Stimulated activated CD4-positive, alpha-beta T cell treated with anti-CD3 and anti-CD28 coated beads, Interleukin-2, amount 100 ng/mL, for 4 hours (primary cell): ENCODE measurements at places on chromosomes 7 and 10.

DNA sequence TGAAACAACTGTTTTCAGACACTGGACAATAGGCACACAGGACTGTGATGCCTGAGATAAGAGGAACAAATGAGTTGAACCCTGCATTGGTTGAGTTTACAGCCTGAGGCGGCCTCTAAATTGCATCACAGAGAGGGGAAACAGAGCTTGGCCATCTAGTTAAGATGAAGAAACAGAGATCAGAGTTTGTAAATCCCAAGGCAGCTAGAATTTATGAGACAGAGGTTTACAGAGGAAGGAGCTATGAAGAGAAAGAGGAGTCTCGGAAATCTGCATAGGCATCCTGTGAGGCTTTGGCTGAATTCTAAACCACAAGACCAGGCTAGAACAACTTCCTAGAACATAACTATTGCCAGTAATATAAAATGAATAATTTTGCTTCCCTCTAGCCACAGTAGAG, 41.0 kb upstream of the OIT3 start:
- no peak for DNase-seq

DNA sequence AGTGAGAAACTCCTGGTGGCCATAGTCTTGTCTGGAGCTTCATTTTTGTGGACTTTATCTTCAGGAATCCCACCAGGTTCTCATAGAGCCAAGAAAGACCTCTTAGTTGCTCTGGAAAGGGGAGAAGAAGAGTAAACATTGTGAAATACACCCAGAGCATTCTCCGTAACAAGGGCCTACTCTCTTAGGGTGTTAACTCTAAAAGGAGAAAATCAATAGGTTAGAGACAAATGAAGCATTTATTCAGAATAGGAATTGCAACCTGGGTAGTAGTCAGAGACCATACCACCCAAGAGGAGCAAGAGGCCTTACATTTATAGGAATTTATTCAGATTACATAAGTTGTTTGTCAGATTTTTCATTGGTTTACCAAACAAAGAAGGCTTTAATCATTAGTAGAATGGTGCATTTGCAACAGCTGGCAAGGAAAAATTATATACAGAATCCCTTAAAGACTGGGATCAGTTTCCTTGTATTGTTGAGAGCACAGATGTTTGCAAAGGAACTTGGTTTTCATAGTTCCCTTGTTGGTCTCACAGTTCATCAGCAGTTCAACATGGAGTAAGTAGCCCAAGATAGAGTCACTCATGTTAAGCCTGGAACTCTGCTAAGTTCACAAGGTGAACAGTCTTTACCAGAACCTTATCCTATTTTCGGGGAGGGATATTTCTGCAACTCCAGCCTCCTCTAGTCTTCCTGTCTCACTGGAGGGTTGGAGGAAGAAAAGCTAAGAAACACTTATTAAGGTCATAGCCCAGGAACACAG, 53.2 kb upstream of the TMEM140 start:
- no peak for DNase-seq

DNA sequence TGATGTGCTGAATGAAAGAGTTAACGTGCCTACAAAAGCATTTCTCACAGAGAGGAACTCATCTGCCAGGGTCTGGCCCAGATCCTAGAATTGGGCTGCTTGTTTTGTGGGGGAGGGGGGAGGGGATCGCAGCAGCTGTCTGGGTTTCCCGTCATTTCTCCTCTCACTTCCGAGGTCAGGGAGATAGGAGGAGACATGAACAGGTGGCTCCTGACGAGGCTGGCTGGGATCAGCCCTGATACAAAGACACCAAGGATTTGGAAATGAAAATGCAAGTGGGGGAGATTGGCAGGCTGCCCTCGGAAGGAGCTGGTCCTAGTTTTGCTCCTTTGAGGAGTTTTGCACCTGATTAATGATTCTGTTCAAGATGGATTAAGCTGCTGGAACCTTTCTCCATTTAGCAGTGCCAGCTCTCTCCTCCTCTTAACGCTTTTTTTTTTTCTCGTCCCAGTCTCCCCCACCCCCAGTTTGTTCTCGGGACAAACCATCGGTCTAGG, 86.8 kb upstream of the KMT2C start:
- no peak for DNase-seq

DNA sequence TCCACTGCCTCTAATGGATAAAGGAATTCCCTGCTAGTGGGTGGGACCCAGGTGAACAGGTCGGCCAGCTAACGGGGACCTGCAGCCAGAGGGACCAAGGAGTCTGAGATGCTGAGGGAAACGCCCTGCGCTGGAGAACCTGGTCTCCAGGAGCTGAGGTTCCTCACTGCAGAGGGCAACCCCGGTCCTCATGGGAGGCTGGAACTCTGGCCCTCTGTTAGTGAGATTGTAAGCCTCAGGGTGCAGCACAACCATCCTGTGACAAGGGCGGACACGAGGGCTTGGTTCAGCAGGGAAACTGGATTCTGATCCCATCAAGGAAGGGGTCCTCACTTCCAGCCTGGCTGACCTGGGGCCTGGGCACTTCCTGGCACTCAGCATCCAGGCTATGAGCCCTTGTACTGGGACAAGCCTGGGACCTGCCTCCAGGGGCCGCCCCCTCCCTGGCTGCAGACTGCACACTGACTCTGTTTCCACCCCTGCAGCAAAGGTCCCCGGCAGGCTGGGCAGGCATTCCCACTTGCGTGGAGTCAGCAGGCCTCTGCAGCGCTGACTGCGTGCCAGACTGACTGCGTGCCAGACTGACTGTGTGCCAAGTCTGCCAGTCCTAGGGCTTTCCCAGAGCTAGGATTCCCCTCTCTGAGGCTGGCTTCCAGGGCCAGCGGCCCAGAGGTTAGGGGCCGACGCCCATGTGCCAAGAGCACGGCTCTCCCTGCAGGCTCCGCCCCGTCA, 143.2 kb downstream of the MAPK8 start:
- no peak for DNase-seq

DNA sequence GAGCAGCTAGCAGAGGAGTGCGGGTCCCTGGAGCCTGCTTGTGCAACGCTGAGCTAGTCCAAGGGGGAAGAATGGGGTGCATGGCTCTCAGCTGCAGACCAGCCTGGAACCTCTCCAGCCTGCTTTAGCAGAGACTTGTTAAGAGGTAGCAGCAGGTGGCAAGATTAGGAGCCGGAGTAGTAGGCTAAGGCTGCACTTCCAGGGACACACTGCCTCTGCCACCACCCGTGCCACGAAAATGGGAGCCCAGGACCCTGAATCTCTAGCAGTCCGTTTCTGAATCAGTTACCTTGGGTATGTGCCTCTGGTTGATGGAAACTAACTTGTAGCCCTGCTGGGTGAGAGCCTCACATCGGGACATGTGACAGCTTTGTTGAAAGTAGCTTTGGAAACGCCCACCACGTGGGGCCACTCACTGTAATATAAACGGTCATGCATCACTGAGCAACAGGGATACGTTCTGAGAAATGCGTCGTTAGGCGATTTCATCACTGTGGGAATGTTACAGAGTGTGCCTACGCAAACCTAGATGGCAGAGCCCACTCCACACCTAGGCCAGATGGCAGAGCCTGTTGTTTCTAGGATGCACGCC, 25.9 kb downstream of the HTRA1 start:
- DNase-seq, result no peak

DNA sequence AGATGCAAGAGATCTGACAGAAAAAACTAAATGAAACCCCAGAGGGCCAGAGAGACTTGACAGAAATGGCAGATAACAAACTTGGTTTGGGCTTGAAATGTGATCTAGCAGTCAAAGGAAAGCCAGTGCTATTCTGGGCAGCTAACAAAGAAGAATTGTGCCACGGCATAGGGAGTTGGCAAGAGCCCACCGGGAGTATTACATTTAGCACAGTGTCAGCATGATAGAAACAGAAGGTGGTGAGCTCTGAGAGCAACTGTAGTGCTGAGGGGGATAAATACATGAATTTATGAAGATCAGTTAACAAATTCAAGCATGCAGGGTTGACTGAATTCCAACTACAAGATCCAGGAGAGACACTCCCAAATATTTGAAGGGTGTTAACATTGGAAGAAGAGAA, 91.1 kb downstream of the AHCYL2 start:
- no peak for DNase-seq

DNA sequence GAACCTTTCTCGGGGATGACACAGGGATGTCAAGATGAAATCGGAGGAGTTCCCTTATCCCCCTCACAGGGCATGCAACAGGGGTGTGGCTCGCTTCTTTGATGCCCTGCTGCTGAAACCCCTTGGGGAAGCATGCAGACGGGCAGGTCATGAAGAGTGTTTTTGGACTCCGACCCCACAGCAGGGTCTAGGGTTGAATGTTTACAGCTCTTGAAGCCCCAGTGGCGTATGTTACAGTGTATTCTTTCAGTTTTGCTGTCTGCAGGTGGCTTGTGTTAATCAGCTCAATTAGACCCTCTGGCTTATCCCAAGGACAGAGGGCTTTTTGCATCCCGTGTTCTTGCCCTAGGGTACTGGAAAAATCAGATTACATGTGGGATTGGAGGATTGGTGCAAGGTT, 446.5 kb downstream of the LRMDA start:
- no peak for DNase-seq

- no peak for DNase-seq
Measured at GRCh38 chr10:116190883-116191282, 82.1 kb downstream of the GFRA1 start.

GRCh38 chr7:139591550-139592195, 68.2 kb downstream of the CLEC2L start:
- no peak for DNase-seq

DNA sequence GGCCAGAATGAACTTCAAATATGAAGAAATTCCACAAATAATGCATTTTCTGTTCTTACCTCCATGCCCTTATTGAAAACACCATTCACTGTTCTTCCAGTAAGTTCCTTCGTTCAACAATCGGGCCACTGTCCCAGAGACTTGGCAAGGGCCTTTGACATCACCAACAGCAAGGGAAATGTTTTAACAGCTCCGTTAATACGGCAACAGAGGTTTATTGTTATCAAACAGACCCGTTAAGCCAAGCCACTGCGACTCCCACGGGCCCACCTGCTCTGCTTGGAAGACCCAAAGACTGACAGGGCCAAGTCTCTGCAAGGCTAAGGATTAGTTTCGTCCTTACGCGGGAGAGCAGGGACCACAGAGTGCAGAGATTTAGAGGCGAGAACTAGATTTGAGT, 43.4 kb upstream of the LYZL1 start:
- DNase-seq, result no peak

- DNase-seq, result no peak
Measured at GRCh38 chr7:41567731-41568114, 135.2 kb downstream of the INHBA start.

DNA sequence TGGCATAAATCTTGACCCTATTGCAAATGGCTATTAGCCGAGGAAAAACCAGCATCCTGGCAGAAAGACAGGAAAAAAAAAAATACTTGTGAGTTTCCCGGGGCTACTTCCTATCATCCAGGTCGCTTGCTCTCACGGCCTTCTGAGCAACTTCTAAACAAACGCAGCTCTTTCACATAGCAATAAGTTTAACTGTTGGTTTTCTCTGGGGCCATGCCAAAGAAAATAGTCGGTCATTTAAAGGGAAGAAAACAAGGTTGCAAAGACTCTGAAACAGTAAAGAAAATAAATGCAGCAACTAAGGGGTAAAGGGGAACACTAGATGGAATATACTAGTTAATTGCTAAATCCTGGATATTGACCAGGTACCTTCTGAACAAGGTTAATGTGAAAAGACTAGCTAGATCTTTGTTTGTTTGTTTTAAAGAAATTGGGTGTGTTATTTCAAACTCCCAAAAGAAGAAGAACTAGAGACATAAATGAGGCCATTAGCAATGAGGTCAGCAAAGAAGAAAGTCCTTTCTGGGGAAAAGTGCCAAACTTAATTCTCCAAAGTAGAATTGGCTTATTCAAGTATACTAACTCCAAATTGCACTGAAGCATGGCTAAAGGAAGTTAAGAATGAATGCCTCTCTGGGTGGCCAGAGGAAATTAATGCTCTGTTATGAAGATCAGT, 54.2 kb downstream of the SLC39A12 start:
- DNase-seq, result no peak

GRCh38 chr10:104220522-104220921, 11.6 kb downstream of the CFAP43 start:
- DNase-seq, result no peak

DNA sequence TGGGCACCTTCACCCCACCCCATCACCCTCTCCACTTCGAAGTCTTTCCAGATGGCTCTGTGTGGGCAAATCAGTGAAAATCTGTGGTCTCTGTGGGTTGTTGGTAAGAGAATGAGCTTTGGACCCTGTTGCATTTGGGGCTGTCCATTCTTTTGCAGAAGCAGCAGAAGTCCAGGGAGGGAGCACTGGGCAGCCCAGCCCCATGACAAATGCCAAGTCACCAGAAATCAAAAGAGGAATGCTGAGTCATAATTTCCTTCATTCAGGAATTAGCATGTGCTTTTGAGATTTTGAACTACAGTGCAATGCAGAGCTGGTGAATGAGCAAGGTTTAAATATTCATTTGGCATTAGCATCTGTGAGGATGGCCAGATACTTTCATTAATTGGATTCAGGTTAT, 556.2 kb downstream of the LRMDA start:
- no peak for DNase-seq

GRCh38 chr10:86600296-86600695, 54.1 kb upstream of the OPN4 start:
- no peak for DNase-seq

- no peak for DNase-seq
Measured at GRCh38 chr10:118927321-118927720, 102.2 kb upstream of the NANOS1 start.

GRCh38 chr7:98115746-98116525, 9.3 kb downstream of the LMTK2 start:
- DNase-seq, result no peak

GRCh38 chr7:135711139-135711469, 16.9 kb downstream of the SLC13A4 start:
- DNase-seq, result no peak

DNA sequence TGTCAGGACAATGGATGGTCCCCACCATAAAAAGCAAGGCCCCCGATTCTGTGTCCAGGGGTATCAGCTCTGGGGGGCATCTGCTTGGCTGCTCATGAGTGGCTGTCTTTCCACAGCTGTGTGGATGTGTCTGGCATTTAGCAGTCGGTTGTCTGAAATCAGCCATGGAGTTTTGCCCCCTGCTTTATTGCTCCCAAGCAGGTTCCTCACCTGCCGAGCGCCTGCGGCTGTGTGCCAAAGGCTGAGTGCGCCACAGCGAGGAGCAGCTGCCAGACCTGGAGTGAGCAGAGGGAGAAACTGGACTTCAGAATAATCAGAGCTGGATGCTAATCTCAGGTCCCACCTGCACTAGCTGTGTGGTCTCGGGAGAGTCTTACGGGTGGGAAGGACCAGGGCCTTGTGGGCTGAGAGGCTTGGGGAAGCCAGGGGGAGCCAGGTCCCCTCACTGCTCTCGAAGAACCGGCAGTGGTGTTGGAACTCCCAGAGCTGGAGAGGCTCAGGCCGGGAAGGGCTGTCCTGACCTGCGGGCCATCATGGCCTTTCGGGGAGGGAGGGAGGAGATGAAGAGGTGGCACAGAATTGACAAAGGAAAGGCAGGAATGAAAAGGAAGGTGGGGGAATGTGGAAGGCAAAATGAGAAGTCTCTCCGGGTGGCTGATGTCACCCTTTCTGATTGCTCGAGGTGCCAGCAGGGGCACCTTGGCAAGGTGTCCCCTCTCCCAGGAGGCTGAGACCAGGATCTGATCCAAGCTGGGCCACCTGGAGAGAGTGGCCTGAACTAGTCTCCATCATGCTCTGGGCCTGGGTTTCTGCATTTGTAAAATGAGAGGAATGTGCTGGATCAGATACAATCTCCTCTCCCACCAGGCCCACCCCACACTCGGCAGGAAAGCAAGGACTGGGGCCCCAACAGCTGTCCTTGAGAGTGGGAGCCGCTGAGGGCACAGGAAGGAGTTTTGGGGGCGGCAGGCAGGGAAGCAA, 30.2 kb upstream of the LEP start:
- no peak for DNase-seq
